Left lung (tissue), 14 donors: ENCODE measurements at places on chromosomes 4 and X.
A peak's percentile ranks its signal among the peaks of the same experiment; 100 is the strongest.

DNA sequence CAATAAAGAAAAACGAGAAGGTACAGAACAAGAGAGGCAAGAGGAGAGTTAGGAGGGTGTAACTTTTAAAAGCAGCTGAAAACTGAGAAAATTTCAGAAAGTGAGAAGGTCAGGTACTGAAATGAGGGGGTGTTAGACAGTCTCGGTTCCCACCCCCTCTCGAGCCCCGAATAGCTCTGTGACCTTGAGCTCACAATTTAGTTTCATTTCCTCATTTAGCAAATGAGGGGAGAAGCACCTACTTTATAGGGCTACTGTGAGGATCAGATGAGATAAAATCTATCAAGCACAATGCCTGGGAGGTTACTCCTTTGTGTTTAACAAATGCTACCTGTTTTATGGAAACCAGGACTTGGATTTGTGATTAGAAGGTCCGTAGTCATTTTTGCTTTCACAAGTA, 4.9 kb downstream of the UGT8 start:
- H3K4me3 ChIP-seq = no peak overlapping the region
- DNase-seq = no peak
- H3K27me3 ChIP-seq = peaks cover 26% of the 10 kb centered on the region
- no peak overlapping the region for H3K27ac ChIP-seq
- H3K4me1 ChIP-seq = peaks cover 9% of the 10 kb centered on the region

- H3K4me3 ChIP-seq = no peak overlapping the region
- peaks cover 3% of the 10 kb centered on the region for H3K4me1 ChIP-seq
- no peak overlapping the region for H3K27ac ChIP-seq
- no peaks in the 10 kb centered on the region for H3K36me3 ChIP-seq
- DNase-seq = no peak
Observed at GRCh38 chr4:183182873-183183725, 84.0 kb downstream of the WWC2 start.

GRCh38 chrX:114051667-114052315, 532.1 kb upstream of the HTR2C start:
- DNase-seq = no peak
- no peaks in the 10 kb centered on the region for H3K36me3 ChIP-seq
- no peaks in the 10 kb centered on the region for H3K27me3 ChIP-seq
- H3K4me1 ChIP-seq = no peaks in the 10 kb centered on the region
- no peak overlapping the region for H3K4me3 ChIP-seq
- no peak overlapping the region for H3K27ac ChIP-seq

- no peak for DNase-seq
- H3K4me1 ChIP-seq = no peaks in the 10 kb centered on the region
- no peak within 1 kb of the TSS for H3K27ac ChIP-seq
- H3K4me3 ChIP-seq = no peak within 1 kb of the TSS
Observed at GRCh38 chrX:106903291-106903824, at the start of gene RIPPLY1. Gene RIPPLY1 (minus strand): TSS chrX:106903341. CDS start chrX:106903287, 54 bp downstream.

DNA sequence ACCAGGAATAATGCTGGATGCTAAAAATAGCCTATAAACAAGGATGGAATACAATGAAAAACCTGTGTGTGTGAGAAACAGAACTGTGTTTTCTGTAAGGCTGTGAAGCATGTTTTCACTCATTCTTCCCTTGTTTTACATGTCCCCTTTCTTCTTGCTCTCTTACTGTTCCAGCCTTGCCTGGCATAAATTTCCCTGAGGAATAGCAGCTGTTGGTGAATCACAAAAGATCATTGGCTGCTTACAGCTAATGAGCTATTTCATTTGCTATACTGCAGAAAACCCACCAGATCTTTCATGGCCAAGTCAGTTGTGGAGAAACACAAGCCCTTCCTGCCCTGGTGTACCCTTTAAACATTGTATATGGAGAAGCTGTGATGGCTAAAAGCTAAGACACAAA, 91.1 kb downstream of the LDB2 start:
- no peaks in the 10 kb centered on the region for H3K4me1 ChIP-seq
- DNase-seq = no peak
- no peak overlapping the region for H3K4me3 ChIP-seq
- no peak overlapping the region for H3K27ac ChIP-seq
- no peaks in the 10 kb centered on the region for H3K27me3 ChIP-seq
- no peaks in the 10 kb centered on the region for H3K36me3 ChIP-seq

DNA sequence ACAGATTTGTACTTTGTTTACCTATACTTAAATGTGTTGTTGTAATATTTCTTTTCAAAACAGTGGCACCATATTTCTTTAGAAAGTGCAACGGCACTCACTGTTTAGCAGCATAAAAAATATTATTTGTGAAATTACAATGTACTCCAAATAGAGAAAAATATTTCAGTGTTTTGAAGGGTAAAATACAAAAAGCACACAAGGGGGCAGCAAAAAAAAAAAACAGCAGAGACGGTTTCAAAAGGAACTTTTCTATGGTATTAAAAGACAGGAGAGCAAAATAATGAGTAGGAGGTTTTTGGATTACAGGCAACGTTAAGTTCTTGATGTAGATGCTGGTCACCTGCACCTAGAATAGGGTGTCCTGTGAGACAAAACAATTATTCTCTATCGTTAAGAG, 2.0 kb downstream of the NUDT11 start:
- H3K36me3 ChIP-seq = no peaks in the 10 kb centered on the region
- no peaks in the 10 kb centered on the region for H3K4me1 ChIP-seq
- no peak overlapping the region for H3K4me3 ChIP-seq
- DNase-seq = no peak
- no peak overlapping the region for H3K27ac ChIP-seq
- H3K27me3 ChIP-seq = peaks cover 52% of the 10 kb centered on the region

DNA sequence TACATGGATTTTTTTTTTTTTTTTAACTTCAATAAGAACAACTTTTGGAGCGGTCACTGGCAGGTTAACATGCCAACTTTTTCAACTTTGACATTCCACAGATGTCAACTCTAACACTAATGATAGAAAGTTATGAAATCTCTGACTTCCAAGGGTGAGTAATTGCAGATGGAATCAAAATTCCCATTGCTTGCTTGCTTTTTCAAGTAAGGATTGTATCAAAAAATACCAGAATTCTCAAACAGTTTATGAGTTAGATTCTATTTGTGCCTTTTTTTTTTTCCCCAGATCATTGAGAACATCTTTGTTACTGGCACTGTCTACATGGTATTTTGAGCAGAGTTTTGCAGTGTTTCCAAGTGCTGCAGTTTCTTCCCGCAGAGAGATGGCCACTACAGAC, 50.3 kb upstream of the OTUD4 start:
- H3K36me3 ChIP-seq = no peaks in the 10 kb centered on the region
- no peak for DNase-seq
- H3K4me3 ChIP-seq = no peak overlapping the region
- no peaks in the 10 kb centered on the region for H3K27me3 ChIP-seq
- H3K4me1 ChIP-seq = no peaks in the 10 kb centered on the region

GRCh38 chr4:87521757-87522374, 7.3 kb downstream of the SPARCL1 start:
- H3K36me3 ChIP-seq = no peaks in the 10 kb centered on the region
- no peak for DNase-seq
- H3K27me3 ChIP-seq = no peaks in the 10 kb centered on the region
- peak overlapping the region; percentile 53 for H3K27ac ChIP-seq
- peaks cover 9% of the 10 kb centered on the region for H3K4me1 ChIP-seq
- no peak overlapping the region for H3K4me3 ChIP-seq

DNA sequence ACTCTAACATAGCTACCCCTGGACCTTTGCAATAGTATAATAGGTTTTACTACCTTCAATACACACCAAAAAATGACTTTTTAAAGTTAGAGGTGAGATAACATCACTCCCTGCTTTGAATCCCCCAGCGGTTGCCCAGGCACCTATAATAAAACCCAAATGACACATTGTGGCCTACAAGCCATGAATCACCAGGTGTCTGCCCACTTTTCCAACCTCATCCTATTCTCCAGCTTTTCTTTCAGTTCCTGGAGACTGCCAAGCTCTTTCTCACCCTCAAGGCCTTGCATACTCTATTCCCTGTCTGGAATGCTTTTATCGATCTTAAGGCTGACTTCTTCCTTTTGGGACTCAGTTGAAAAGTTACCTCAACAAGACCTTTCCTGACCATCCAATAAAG, 16.4 kb upstream of the PRSS48 start:
- H3K27me3 ChIP-seq = no peaks in the 10 kb centered on the region
- DNase-seq = no peak
- no peaks in the 10 kb centered on the region for H3K4me1 ChIP-seq
- H3K4me3 ChIP-seq = no peak overlapping the region
- no peak overlapping the region for H3K27ac ChIP-seq

GRCh38 chrX:109390556-109390955, 91.3 kb downstream of the GUCY2F start:
- no peaks in the 10 kb centered on the region for H3K36me3 ChIP-seq
- no peak for DNase-seq
- no peak overlapping the region for H3K4me3 ChIP-seq

GRCh38 chr4:148437439-148437838, 4.8 kb downstream of the NR3C2 start:
- peaks cover 17% of the 10 kb centered on the region for H3K4me1 ChIP-seq
- no peak for DNase-seq
- H3K27ac ChIP-seq = peak overlapping the region; percentile 68
- peaks cover 23% of the 10 kb centered on the region for H3K27me3 ChIP-seq
- H3K4me3 ChIP-seq = no peak overlapping the region
- H3K36me3 ChIP-seq = no peaks in the 10 kb centered on the region

GRCh38 chrX:136162827-136163570, 15.7 kb downstream of the FHL1 start:
- no peak overlapping the region for H3K27ac ChIP-seq
- H3K27me3 ChIP-seq = no peaks in the 10 kb centered on the region
- no peaks in the 10 kb centered on the region for H3K36me3 ChIP-seq
- H3K4me3 ChIP-seq = no peak overlapping the region
- DNase-seq = no peak
- H3K4me1 ChIP-seq = no peaks in the 10 kb centered on the region

GRCh38 chr4:42398871-42399331, 1.6 kb downstream of the SHISA3 start:
- peak overlapping the region; percentile 45 for H3K4me3 ChIP-seq
- DNase-seq = no peak
- H3K4me1 ChIP-seq = peaks cover 28% of the 10 kb centered on the region
- H3K27me3 ChIP-seq = peaks cover 94% of the 10 kb centered on the region
- no peak overlapping the region for H3K27ac ChIP-seq

DNA sequence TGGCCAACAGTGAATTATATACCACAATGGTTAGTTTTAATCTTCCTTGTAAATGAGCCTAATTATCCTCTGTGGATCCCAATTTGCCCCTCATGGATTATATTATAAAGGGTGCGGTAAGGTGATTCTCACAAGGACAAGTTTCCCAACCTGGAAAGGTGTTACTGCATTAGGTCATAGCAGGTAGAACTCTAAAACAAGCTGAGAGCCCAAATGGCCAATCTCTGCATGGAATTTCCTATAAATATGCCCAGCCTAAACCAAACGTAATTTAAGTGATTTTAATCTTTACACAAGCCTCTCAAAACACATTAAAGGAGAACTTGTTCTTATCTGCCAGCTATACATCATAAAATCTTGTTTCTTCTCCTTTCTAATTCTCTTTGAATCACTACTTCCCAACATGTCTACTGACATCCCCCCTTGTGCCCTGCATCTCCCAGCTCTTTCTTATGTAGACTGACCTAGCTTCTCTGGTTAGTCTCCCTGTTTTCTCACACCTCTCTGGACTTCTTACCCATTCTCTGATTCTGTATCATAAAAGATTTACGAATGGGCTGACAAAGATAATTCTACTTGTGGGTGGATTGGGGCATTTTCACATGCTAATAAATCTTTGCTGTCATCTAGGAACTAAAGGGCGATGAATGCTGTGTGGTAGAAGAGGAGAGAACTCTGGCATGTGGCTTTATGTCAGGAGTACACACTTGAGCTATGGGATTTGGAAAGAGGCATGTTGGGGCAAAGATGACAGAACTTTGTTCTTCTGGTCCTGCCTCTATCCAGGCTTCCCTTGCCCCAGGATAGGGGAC, 94.3 kb upstream of the PGRMC2 start:
- no peak overlapping the region for H3K4me3 ChIP-seq
- no peaks in the 10 kb centered on the region for H3K4me1 ChIP-seq
- H3K27ac ChIP-seq = no peak overlapping the region
- no peaks in the 10 kb centered on the region for H3K36me3 ChIP-seq
- no peak for DNase-seq
- H3K27me3 ChIP-seq = no peaks in the 10 kb centered on the region

DNA sequence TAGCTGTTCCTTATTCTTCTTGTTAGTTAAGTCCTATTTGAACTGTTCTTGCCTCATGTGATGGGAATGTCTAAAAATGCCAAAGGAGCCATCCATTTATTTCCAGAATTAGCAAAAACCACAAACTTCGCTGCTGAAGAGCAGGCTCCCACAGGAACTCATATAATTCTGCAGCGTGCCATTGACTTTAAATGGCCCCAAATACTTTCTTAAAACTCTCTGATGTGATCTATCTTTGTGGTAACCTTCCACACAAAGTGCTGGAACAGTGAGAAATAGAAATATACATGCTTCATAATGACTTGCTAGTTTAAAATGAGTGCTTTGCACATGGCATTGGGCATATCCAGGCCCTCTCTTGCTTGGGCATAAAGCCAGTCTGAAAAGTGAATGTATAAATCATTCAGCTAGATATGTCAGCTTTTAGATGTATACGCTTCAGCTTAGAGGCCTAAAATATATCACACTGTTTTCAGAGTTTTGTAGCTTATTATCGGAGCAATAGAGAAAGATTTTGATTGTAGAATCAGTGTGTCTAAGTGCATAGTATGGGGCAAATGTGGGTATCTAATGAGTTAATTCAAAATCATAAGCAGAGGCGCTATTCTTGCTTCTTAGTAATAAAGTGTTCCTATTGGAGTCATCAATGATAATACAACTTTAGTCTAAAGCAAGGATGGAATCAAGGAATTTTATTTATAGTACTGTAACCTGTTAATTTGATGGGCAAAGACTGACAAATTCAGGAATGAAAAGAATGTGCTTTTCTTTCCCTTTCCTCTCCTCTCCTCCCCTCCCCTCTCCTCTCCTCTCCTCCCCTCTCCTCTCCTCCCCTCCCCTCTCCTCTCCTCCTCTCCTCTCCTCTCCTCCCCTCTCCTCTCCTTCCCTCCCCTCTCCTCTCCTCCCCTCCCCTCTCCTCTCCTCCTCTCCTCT, 392.2 kb upstream of the ZFP42 start:
- H3K27ac ChIP-seq = no peak overlapping the region
- no peaks in the 10 kb centered on the region for H3K36me3 ChIP-seq
- no peaks in the 10 kb centered on the region for H3K27me3 ChIP-seq
- H3K4me1 ChIP-seq = peaks cover 6% of the 10 kb centered on the region
- H3K4me3 ChIP-seq = no peak overlapping the region

DNA sequence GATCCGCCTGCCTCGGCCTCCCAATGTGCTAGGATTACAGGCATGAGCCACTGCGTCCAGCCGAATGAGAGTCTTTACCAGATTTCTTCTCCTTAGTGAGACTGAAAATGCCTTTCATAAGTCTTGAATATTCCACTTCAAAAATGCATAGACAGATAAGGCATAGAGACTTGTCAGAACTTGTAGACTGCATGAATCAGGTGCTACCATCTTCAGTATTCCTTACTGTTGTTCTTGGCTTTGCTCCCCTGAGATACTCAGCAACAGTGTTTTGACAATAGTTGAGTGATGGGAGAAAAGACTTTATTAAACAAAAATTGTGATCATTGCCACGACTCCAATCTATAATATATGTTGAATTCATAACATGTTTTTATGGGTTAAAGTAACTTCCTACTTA, 11.0 kb downstream of the TKTL2 start:
- H3K4me1 ChIP-seq = no peaks in the 10 kb centered on the region
- H3K36me3 ChIP-seq = no peaks in the 10 kb centered on the region
- DNase-seq = no peak
- H3K27ac ChIP-seq = no peak overlapping the region
- H3K4me3 ChIP-seq = no peak overlapping the region
- no peaks in the 10 kb centered on the region for H3K27me3 ChIP-seq
